ENCODE measurements at places on chromosomes 5 and 9.

DNA sequence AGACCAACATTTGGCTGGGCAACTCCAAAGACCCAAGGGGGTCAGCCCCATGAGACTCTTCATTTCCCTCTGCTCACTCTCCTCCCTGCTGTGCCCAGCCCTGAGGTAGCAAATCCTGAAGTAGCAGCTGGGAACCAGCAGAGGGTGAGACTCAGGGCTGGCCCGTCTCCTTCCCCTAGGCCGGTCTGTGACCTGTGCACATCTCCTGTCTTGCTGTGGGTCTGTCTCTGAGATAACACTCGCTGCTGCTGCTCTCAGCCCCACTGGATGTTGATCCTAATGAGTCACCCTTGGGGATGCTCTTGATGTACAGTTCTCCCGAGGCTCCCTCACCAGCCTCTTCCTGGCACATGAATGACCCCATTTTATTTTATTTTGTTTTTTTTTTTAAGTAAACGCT, 7.3 kb upstream of the OR2V1 start:
- DNase-seq = no peak

DNA sequence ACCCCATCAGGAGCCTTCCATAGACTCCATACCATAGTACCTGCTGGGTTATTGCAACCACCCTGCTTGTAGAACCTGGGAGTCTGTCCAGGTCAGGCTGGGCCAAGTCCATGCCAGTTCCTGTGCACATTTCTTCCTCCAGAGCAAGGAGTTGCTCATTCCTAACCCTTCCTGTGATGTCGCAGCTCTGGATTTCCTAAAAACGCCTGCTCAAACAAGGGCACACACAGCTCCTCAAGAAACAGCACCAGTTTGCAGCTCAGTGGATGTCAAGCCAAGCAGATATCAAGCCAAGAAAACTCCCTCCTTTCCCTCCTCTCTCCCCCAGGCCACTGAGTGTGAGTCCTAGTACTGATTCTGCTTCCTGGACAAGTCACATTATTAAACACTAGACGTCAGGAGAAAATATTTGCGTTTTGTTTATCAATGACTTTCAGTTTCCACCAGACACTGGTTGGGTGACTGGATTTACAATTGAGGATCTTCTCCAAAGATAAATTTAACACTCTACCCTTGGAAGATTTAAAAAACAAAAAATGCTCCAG, 59.6 kb downstream of the SLC1A1 start:
- DNase-seq = no peak

- no peak for DNase-seq
Observed at GRCh38 chr9:82491604-82492003, 503.0 kb downstream of the SPATA31D1 start.

GRCh38 chr5:131825404-131826013, 28.7 kb upstream of the FNIP1 start:
- no peak for DNase-seq

Measured in chondrocyte (in vitro differentiated cells).